ENCODE measurements at places on chromosomes 4 and X.

GRCh38 chr4:39043058-39043860 lies 11.1 kb upstream of the TMEM156 start:
- DNase-seq: peak; percentile 32

GRCh38 chr4:58477950-58478349 lies 1367.8 kb upstream of the IGFBP7 start:
- DNase-seq: no peak

DNA sequence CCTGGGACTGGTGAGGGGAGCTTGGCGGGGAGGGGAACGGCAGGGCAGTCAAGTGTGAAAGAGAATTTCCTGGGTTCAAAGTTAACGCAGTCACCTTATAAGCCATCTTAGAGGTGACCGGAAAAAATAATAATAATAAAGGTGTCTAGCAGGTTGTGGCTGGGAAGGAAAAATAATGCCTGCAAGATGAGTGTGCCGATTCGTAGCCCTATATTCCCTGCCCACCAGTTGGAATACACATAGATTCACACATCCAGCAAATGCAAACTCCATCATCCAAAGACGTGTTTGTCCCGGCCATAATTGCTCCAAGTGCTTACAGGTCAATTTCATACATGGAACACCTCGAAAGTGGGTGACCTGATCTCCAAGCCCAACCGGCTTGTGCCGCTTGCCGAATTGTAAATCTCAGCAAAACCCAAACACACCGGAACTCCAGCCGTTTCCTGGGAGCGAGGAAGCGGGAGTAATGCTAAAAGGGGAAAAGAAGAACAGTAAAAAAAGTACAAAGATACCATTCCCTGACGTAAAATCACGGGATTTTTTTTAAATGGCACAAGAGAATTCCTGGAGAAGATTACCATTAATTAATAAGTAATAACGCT lies 1.3 kb upstream of the FAT1 start:
- DNase-seq: peak; percentile 66

- no peak for DNase-seq
Measured at GRCh38 chrX:153417637-153418036, 6.4 kb downstream of the ZFP92 start.

DNA sequence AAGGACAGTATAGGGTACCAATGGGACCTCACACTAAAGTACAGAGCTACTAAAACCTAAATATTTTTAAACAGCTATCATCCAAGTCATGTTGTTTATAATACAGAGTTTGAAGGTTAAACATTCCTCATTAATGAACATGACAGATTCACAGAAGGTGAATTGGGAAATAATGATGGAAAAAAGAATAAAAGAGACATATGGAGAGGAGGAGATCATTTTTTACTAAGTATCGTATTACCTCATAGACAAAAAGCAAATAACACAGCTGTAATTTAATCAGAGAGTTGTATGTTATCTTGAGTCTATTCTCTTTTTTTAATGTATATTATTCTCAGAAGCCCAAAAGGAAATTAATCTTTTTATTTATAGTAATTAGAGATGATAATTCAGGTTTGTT lies 7.9 kb downstream of the PLK4 start:
- no peak for DNase-seq

DNA sequence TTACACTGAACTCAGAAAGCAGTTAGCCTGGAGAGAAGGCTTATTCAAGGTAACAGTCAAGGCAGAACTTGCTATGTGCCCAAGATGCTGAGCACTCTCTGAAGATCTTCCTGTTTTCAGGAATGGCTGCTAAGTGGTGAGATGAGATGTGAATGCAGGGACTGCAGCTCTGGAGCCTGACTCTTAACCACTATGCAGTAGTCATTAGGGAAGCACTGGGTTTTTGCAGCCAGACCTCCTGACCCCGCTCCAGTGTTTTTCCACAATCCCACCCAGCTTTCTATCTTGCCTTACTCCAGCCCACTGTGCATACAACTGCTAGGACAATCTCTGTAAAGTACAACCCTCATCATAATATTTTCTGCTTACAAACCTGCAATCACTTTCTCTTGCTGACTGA lies 95.2 kb upstream of the LNX1 start:
- DNase-seq: no peak
